ENCODE measurements at places on chromosomes 3 and 15. TPM values are rescaled to one million over a fixed set of nuclear protein-coding genes. Genes with fewer than 3 reads are reported as not detected.

GRCh38 chr15:73992594-73992898 lies 451 bp upstream of the STOML1 start:
- DNase-seq, result no peak

GRCh38 chr3:78015856-78016255 lies 976.0 kb downstream of the ROBO2 start:
- DNase-seq, result no peak

EPHB1 gene
- total RNA-seq, result 1.1 TPM

DNA sequence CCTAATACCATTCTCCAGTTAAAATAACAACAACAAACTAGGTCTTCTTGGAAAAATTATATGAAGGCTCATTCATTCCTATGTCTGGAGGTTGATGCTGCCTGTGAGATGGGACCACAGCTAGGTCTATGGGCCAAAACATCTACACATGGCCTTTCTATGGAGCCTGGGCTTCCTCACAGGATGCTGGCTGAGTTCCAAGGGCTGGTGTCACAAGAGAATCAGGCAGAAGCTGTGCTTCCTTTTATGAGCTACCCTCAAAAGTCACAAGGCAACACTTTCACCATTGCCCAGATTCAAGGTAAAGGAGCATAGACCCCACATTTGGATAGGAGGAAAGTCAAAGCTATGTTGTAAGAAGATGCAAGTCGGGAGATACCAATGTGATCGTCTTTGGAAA lies 4.6 kb upstream of the RTP2 start:
- no peak for DNase-seq

DNA sequence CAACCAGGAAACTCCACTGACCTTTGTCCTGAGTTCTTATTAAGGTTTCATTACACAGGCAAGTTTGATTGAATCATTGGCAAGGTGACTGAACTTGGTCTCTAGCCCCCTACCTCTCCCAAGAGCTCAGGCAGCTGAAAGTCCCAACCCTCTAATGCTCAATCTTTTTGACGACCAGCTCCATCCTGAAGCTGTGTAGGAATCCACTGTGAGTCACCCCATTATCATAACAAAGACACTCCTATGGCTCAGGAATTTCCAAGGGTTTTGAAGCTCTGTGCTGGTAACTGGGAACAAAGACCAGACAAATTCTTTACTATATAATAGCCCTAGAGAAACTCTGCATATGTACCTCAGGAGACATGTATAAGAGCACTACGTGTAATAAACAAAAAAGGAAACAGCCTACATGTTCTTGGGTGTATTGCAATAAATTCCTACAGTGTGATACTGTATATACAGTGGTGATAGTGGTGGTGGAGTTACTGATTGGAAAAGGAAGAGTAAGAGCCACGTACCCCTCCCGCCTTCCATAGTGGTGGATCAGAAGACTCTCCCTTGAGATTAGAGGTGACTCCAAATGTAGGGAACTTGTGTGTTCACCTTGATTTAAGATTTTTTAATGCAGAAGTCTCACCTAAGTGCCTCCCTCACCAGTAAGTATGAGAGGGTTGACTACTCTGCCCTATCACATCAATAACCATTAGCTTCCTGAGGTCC lies 116.6 kb downstream of the ST8SIA2 start:
- DNase-seq, result no peak

DNA sequence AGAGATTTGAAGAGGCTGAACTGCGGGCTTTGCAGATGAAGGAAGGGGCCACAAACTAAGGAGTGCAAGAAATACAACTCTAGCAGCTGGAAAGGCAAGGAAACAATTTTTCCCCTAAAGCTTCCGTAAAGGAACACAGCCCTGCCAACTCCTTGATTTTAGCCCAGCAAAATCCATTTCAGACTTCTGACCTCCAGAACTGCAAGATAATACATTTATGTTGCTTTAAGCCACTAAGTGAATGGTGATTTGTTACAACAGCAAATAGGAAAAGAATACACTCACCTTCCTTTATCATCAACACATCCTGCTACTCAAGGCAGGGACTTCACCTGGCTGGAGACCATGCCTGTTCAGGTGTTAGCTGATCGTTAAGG lies 119.3 kb upstream of the NR2E3 start:
- DNase-seq, result no peak

GRCh38 chr15:67823314-67824196 lies 1.8 kb upstream of the SKOR1 start:
- DNase-seq, result no peak

CNTN6 gene
- not detected for total RNA-seq

- DNase-seq, result no peak
These were observed 133.6 kb downstream of the CLSTN2 start for GRCh38 chr3:140068494-140069017.

GRCh38 chr3:22621205-22621809 lies 581.8 kb upstream of the UBE2E2 start:
- DNase-seq, result no peak

HESX1 gene
- total RNA-seq, result 0.37 TPM

- no peak for DNase-seq
These were observed 29.5 kb downstream of the ARHGAP31 start for GRCh38 chr3:119323723-119324085.

GRCh38 chr3:33855884-33856546 lies 57.6 kb downstream of the PDCD6IP start:
- DNase-seq, result no peak

DNA sequence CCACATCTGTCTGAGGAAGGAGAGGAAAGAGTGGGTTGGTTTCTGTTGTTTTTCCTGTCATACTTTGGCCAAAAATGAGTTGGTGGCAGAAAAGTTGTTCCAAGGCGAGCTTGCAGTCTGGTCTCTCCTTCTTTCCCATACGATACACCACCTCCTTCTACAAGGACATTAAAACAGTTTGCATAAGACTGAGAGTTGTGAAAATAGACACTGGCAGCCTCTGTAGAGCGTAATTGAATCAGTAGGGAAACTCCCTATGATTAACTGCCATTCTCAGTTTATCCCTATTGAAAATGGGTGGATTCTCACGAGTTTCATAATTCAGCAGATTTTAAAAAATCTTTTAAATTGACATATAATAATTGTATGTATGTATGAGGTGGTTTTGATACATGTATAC lies 3.7 kb upstream of the LSG1 start:
- DNase-seq, result no peak
